ENCODE measurements at places on chromosomes 2 and 18. TPM values are rescaled to one million over a fixed set of nuclear protein-coding genes. Genes with fewer than 3 reads are reported as not detected.

The SIX3 gene
- total RNA-seq = not detected

DNA sequence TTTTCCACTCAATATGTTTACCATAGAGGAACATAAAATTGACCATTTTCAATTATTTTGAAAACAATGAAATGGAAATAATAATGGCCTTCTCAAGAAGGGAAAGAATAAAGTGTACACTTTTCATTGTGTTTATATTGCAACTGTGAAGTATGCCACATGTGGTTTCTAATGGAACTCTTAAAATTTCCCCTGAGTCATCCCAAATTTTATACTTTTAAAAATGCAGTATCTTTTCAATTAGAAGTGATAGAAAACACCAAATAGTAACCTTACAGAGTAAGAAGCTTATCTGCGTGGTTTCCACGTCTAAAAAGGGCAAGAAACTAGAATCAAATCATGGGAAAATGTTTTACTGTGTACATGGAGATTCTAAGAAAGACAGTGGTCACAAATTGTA is 70.0 kb downstream of the SCG2 start:
- DNase-seq = no peak

GRCh38 chr2:176079831-176080539 is 3.8 kb downstream of the EVX2 start:
- DNase-seq = peak; percentile 70

The C1QL2 gene
- total RNA-seq = not detected

- peak; percentile 47 for DNase-seq
These were observed 3.2 kb downstream of the UBXN4 start for GRCh38 chr2:135744760-135745314.

GRCh38 chr2:131535526-131535925 is 7.8 kb downstream of the CCDC74A start:
- no peak for DNase-seq

DNA sequence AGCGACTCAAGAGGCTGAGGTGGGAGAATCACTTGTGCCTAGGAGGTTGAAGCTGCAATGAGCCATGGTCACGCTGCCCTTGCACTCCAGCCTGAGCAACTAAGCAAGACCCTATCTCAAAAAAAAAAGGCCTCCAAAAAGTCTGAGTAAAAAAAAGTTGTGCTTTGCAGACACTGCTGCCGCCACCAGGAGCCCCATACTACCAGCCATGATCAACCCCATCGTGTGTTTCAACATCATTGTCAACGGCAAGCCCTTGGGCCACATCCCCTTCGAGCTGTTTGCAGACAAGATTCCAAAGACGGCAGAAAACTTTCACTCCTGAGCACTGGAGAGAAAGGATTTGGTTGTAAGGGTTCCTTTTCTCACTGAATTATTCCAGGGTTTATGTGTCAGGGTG is 137.1 kb downstream of the INO80D start:
- DNase-seq = no peak

DNA sequence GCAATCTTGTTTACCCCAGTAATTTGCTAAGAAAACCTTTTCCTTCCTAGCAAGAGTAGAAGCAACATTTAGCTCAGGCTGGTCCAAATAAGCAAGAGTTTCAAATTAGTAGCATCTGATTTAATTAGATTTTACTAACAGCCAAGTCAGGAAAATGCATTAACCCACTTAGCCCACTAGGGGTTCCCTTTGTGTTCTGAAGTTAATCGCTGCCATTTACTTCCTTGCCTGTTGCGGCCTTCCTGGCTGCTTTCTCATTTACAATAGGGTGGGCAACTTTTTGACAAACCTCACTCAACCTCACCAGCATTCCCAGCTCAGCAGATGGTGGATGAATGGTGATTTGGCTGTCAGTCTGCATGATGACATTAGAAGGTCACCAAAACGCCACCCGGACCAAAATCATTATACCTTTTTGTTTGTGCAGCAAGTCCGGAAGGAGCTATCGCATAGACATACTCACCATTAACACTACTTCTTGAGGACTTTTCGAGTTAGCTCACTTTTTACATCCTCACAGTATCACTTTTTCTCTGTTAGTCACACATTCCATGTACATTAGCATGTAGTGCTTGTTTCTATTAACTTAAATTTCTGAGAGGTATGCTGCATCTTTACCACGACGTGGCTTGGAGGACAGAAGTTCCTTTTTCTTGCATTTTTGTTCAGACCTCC is 101.5 kb upstream of the SETBP1 start:
- peak; percentile 48 for DNase-seq

The GNAL gene
- total RNA-seq = 17.3 TPM

- no peak for DNase-seq
These were observed 524 bp upstream of the KLHL14 start for GRCh38 chr18:32773382-32773712.

The CRIM1 gene
- 8.8 TPM for total RNA-seq

GRCh38 chr2:165691615-165692014 is 102.4 kb downstream of the GALNT3 start:
- DNase-seq = no peak

DNA sequence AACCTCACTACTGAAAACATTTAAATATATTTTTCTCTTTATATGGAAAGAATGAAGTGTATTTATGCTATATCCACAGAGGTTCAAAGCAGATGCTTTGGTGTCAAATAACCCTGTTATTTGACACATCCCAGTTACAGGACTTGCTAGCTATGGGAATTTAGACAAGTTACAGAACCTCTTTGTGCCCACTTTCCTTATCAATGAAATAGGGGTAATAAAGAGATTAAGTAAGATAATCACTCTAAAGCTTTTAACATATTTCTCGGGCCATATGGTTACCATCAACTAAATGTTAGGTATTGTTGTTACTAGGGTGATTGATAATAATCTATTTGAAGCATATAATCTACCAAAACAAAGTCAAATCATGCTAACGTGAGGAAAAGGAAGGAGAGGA is 1660.6 kb upstream of the NXPH2 start:
- no peak for DNase-seq

DNA sequence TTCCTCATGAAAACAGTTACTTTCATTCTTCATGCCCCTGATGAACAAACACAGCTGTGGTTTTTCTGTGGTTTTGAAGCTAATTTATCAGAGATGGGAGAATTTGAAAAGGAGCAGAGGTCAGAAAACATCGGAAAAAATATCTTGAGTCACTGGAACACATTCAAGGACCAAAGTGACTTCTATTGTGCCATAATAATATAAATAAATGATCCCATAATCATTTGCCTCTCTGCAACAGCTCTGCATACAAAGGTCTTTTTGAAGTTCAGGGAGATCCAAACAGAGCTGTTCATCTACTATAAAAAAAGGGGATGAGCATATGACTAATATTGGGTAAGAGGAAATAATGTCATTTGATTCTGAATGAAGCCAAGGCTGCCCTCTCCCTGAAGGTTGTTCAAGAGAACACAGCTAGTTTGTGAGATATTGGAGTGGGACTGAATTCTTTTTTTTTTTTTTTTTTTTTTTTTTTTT is 201.3 kb upstream of the GALNT5 start:
- DNase-seq = peak; percentile 70

GRCh38 chr2:39394516-39394961 is 42.5 kb downstream of the MAP4K3 start:
- no peak for DNase-seq

The CYRIA gene
- total RNA-seq = 0.53 TPM

DNA sequence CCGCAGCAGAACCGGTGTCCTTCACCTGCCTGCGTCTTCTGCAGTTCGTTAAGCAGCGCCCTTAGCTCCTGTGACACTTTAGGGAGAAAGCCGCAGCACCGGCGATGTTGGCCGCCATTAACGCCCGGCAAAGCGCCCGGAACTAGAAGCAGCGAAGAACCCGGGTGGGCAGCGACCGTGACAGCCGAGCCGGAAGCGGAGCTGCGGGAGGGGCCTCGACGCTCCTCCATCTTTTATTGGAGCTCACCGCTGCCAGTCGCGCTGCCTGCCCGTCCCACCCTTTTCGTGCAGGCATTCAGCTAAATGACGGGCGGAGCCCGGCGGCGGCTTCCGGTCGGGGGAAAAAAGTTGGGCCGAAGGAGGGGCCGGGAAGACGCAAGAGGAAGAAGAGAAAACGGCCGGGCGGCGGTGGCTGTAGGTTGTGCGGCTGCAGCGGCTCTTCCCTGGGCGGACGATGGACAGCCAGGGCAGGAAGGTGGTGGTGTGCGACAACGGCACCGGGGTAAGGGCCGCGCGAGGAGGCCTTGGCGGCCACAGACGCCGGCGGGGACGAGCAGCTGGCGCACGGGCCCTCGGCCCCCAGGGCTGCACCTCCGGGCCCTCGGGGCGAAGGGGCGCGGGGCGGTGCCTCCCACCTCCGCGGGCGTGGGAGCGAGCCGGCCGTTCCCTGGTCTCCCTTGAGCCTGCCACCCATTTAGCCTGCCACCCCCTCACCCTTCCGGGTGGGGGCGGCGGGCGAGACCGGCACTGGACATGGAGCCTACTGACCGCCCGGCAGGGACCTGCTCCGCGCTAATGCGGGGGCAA is at the start of gene ACTR2:
TSS of gene ACTR2 (plus strand) at position 376 of the 807 bp plus-strand sequence. CDS start at position 455, 79 bp downstream.
- peak; percentile 95 for DNase-seq

The SESTD1 gene
- 9.9 TPM for total RNA-seq

GRCh38 chr2:10210336-10210735 is 87.8 kb downstream of the RRM2 start:
- no peak for DNase-seq

DNA sequence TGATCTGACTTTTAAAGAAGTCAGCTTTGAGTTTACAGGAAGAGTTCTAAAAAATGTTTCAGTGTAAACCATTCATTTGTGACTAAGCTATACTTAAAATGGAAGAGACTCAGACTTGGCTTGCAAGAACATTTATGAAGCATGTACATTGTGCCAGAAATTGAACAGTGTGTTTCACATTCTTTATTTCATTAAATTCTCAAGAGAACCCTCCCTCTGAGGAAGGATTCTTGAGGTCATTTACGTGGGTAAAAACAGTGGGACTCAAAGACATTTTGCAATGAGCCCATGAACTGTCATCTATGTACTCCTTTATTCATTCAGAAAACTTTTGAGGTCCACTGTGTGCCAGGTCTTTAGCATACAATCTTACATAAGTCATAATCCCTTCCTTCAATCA is 143.6 kb upstream of the ZNF521 start:
- DNase-seq = no peak

The UGT1A5 gene
- not detected for total RNA-seq

The ABCG5 gene
- not detected for total RNA-seq

The IL36RN gene
- total RNA-seq = not detected

The NEB gene
- total RNA-seq = 0.06 TPM

DNA sequence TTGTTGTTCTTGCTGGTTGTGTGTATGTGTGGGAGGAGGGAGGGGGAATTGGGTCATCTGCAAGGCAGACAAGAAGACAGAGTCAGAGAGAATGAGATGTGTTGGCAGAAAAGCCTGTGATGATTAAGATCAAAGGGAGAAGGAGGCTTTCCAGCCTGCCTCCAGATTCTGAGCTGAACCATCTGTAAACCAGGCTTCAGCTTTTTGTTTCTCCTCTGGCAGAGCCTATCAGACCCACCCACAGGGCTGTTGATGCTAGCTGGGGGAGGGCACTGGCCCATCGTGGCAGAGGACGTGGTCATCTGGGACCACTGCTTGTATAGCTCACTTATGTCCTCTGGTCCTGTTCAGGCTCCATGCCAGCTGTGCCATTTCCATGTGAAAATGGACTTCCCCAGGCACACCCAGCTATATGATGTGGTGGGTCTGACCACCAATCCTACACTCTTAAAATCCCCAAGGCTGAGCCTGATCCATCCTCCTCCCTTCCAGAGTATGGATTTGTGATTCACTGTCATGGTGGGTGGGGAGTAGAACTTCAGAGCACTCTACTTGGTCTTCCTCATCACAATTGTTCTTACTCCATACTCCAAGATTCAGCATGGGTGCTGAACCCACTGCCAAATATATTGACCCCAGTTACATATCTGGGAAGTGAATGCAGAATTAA is 27.8 kb upstream of the COL6A3 start:
- DNase-seq = no peak

The GAD1 gene
- 2.2 TPM for total RNA-seq

The TYMS gene
- total RNA-seq = 66.6 TPM

- DNase-seq = no peak
These were observed 143.5 kb upstream of the RBBP8 start for GRCh38 chr18:22789600-22789999.

DNA sequence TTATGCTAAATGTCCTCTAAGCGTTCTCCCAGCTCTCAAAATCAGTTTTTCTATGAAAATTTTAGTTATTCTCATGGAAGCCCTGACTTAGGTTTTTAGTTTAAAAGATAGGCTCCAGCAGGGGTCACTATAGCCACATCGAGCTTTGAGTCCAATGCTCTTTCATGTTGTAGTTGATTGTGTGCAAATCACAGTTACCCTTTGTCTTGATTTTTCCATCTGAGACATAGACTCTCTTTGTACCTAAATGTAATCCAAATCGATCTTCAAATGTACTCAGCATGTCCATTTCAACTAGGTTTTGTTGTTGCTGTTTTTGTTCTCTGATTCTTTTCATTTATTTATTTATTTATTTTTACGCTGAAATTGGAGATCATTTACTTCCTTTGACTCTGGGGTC is 26.4 kb upstream of the MSTN start:
- DNase-seq = peak; percentile 48

DNA sequence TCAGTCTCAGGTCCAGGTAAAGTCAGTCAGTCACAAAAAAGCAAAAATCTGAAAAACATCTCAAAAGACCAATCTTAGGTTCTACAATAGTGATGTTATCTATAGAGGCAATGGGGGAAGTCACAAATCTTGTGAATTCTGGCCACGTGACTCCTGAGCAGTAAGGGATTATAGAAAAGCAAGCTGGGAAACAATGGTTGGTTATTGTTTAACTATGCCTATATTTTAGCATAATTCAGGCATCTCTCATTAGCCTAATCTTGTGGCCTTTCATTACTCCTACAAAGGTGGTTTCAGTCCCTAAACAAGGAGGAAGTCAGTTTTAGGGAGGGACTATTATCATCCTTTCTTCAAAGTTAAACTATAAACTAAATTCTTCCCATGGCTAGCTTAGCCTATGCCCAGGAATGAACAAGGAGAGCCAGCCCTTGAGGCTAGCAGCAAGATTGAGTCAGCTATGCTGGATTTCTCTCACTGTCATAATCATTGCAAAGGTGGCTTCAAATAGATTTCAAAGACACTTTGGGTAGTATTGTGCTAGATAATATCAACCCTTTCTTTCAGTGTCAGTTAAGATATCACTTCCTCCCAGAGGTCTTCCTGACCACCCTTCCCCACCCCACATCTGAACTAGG is 56.4 kb upstream of the ITGA6 start:
- no peak for DNase-seq

DNA sequence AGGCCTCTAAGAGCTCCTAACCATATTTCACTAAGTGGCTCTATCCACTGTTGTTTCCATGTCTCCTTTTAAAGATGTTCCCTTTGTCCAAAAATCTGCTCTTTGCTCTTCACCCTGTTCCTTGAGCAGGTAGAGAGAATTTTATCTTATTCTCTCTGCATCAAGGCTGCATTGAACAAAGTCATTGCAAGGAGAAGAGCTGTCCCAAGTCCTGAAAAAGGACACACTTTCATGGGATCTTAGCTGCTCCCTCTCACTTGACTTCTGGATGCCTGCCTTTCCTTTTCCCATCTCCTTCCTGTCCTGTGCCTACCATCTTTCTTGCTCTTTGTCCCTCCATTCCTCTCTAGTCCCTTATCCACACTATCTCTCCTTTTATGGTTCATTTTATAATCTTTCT is 235.2 kb upstream of the THSD7B start:
- DNase-seq = no peak

- no peak for DNase-seq
These were observed 474.1 kb downstream of the IRS1 start for GRCh38 chr2:226325526-226325925.

The SCYGR1 gene
- total RNA-seq = not detected
